ENCODE measurements at places on chromosomes 5 and 9.

- H3K4me1 ChIP-seq: no peaks in the 10 kb centered on the region
- no peak for ATAC-seq
- no peak overlapping the region for H3K4me3 ChIP-seq
- no peak overlapping the region for H3K27ac ChIP-seq
- no peaks in the 10 kb centered on the region for H3K27me3 ChIP-seq
These were observed 96.7 kb upstream of the CLINT1 start for GRCh38 chr5:157955541-157956172.

DNA sequence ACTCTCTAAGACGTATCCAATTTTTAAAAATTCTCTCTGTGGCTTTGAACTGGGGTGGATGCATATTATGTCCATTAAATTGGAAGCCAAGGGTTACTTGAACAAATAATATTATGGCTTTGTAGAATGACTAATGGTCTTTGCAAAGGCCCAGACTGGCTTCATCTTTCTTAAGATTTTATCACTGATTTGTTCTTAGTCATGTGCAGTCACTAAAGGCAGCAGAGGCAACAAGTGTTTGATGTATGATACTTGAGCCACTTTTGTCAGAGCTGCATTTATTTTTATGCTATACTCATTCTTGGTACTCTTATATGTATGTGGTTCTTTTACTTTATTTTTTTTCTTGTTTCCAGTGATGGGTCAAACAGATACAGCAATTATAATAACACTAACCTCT is 152.2 kb downstream of the NR2F1-AS1 start:
- H3K27me3 ChIP-seq: no peaks in the 10 kb centered on the region
- no peaks in the 10 kb centered on the region for H3K4me1 ChIP-seq
- no peaks in the 10 kb centered on the region for H3K36me3 ChIP-seq
- ATAC-seq: no peak
- no peak overlapping the region for H3K27ac ChIP-seq

DNA sequence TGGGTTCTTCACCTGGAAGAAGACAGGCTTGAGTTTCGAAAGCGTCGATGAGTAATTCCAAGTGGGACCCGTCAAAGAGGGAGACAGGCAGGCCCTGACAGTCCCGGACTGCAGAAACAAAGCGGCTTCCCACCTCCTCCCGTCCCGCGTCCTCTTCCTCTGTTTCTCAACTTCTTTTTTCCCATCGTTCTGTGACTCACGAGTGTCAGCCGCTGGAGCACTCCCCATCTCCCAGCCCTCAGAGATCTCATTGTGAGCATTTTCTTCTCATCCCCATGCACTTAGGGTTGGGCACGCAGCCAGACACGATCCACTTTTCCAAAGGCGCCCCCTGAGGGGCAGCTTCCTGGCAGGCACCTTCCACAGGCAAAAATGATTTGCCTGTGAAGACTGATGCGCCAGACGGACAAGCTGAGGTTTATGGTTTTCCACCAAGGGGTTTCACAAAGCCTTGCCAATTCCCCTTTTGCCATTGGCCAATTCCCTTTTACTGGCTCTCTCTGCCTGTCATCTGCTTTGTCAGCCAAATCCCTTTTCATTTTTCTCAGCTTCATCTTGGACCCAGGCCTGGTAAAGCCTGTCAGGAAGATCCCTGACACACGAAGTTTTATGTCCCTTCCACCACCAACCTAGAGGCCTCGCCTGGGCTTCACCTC is 86.5 kb upstream of the ANKRD55 start:
- no peaks in the 10 kb centered on the region for H3K36me3 ChIP-seq
- no peak overlapping the region for H3K4me3 ChIP-seq
- no peaks in the 10 kb centered on the region for H3K27me3 ChIP-seq

DNA sequence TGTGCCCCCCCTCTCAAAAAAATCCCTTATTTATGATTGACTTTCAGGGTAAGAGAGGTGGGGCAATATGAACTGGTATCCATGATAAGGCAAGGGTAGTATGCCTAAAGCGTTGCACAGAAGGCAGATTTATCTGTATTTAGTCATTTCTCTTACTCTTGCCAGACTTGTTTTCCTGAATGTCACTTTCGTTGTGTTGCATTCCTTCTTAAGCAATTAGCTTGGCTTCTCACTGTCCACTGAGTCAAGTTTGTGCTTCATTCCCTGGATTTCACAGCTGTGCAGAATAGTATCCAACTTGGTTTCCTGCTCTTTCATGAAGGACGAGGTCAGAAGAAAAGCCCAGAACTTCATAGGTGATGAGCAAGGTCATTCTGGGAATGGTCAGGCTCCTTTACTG is 301.5 kb upstream of the ACTBL2 start:
- H3K27me3 ChIP-seq: no peaks in the 10 kb centered on the region
- H3K4me1 ChIP-seq: no peaks in the 10 kb centered on the region
- ATAC-seq: no peak
- H3K27ac ChIP-seq: peak overlapping the region; percentile 22
- no peaks in the 10 kb centered on the region for H3K36me3 ChIP-seq

- no peak overlapping the region for H3K27ac ChIP-seq
- ATAC-seq: no peak
- no peaks in the 10 kb centered on the region for H3K36me3 ChIP-seq
These were observed 135.5 kb downstream of the GLIS3 start for GRCh38 chr9:4164356-4164755.

Data from gastroesophageal sphincter (tissue), 4 donors.